ENCODE measurements at places on chromosomes 5 and 9.

DNA sequence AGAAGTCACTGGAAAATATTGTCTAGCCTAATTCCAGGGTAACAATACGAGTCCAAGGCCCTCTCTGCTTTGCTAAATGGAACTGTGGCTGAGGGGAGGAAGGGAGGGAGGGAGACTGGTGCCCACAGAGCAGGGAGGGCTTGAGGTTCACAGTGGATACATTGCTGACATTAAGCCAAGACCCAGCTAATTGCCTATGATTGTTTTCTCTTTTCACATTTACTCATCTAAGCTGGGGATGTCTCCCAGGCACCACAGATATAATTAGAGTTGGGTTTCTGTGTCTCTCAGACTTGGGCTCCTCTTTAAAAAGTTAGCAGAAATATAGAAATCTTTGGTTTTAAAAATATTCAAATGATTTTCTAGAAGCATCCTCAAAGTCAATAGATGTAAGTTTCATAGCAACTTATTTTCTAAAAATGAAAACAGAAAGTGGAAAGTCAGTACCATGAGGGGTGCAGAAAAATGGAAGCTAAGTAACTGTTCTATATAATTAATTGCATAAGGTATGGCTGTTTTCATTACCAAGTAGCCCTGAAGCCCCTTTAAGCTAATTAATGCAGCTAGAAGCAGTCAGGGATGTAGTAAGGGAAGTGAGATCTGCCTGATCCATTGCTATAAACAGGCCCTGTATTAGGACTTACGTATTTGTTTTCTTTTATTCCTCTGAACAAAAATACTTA, 259.8 kb downstream of the NDUFS4 start:
- DNase-seq: no peak

GRCh38 chr9:136856079-136856476, 3.9 kb downstream of the MAMDC4 start:
- DNase-seq: no peak

GRCh38 chr9:21810388-21810787, 8.0 kb downstream of the MTAP start:
- no peak for DNase-seq

- no peak for DNase-seq
Observed at GRCh38 chr5:76457674-76458485, 54.8 kb downstream of the IQGAP2 start.

GRCh38 chr9:105500108-105500766, 52.4 kb downstream of the FSD1L start:
- no peak for DNase-seq

DNA sequence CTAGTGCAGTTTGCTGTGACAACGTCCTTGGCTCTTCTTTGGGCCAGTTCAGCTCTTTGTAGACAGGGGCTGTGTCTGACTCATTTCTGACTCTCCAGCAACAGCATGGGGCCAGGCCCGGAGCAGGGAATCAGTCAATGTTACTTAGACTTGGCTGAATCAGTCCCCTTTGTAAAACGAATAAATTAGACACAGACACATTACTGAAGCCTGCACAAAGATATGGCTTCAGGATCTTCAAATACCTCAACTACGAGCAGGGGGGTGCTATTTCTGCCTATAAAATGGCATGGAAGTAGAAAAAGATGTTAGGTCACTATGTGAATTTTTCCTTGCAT, 204.7 kb downstream of the TTLL11 start:
- DNase-seq: no peak

GRCh38 chr5:154788212-154788611, 33.0 kb downstream of the LARP1 start:
- no peak for DNase-seq
